Activated effector memory CD4-positive, alpha-beta T cell treated with Interleukin-2 at 50 U/mL for 16 hours (primary cell): ENCODE measurements at places on chromosomes 5 and 9.

GRCh38 chr9:114214181-114214580, 58.8 kb downstream of the COL27A1 start:
- DNase-seq = no peak

- DNase-seq = no peak
These were observed at the start of gene EPB41L4A for GRCh38 chr5:112419164-112419985. TSS of gene EPB41L4A (minus strand) at chr5:112419277. CDS start at chr5:112419039, 238 bp downstream.

GRCh38 chr9:129177443-129177790, 644 bp downstream of the IER5L start:
- DNase-seq = no peak

GRCh38 chr5:179295778-179296149, 49.5 kb downstream of the ADAMTS2 start:
- no peak for DNase-seq

DNA sequence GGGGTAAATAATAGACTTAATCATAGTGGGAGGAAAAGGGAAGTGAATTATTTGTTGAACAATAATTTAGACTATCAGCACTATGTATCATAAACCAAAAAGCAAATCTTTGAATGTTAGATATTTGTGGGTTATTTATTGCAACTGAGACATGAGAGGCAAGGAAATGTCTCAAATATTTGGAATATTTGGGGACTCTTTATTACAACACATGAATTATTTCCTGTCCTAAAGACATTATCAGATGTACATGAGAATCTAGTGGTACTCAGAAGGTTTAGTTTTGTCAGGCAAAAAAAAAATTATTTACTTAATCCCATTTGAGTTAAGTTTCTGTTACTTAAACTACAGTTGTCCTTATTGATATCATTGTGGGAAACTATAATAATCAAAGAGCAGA, 91.1 kb downstream of the TLR4 start:
- no peak for DNase-seq

- DNase-seq = no peak
These were observed 573.3 kb upstream of the RORB start for GRCh38 chr9:73923796-73924195.

- DNase-seq = no peak
These were observed 104.2 kb upstream of the HCN1 start for GRCh38 chr5:45800331-45800730.

DNA sequence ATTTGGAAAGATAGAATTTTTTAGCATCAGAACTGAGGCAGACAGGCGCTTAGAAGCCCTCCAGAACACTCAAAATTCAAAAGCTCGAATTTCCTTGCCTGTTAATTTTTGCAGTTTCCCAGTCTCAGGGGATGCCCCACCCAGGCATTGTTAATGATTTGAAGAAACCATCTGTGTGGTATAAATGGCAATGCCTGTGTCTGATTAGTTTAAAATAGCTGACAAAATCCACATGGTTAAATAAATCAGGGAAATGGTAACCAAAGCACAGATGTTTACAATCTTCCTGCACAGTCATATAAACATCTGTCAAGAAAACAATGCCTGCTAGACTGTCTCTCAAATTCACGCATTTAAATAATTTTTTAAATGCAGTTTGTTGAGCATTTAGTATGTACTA, 185.2 kb upstream of the RGMB start:
- no peak for DNase-seq

DNA sequence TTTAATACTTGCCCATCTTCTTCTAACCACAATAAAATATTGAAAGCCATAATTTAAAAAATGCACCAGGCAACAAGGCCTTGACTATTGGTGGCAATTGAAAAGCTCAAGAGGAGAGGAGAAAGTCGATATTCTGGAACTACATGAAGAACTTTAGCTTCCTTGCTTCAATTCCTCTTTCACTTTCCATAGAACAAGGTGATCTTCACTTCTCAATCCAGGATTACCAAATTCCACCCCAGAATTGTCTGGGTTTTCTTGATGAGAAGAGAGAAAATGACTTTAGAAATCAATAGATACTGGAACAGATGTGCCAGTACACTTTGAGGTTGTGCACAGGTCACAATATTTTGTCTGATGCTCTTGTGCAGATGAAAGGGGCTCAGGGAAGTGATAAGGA, 52.2 kb downstream of the PTCD2 start:
- DNase-seq = no peak

DNA sequence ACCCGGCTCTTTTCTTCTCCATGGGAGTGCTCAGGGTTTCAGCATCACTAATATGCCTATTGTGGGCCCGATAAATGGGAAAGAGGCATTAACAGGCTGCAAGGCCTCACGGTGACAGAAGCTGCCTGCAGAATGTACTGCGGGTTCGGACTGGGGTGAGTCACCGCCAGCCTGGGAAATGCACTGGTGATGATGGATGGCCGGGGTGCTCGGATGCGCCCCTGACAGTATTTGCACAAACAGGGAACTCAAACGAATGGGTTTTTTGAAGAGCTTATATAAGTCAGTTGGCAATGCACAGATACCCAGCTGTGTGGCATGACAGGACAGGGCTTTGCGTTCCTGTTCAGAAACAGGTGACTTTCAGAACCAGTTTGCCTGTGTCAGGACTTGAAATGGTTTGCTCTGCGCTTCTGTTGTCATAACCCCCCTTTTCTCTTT, 42.0 kb upstream of the PITX1 start:
- DNase-seq = no peak

DNA sequence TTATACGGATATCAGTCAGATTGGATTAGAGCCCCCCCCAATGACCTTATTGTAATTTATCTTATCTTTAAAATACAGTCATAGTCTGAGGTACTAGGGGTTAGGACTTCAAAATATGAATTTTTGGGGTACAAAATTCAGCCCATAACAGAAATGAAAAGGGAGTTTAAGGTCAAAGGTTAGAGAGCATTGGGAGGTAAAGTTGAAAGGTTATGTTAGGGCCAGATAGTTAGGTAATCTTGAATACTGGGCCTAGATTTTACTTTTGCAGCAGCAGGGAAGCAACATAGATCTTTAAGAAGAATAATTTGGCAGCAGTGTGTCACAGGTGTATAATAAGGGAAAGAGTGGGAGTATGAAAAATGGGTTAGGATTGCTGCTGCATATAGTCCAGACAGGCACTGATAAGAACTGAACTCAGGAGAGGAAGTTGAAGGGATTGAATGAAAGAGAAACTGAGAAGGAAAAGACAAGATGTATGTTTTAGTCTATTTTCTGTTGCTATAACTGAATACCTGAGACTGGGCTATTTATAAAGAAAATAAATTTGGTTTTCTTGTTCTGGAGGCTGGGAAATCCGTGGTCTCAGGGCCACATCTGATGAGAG, 10.7 kb upstream of the GCNT4 start:
- DNase-seq = no peak

DNA sequence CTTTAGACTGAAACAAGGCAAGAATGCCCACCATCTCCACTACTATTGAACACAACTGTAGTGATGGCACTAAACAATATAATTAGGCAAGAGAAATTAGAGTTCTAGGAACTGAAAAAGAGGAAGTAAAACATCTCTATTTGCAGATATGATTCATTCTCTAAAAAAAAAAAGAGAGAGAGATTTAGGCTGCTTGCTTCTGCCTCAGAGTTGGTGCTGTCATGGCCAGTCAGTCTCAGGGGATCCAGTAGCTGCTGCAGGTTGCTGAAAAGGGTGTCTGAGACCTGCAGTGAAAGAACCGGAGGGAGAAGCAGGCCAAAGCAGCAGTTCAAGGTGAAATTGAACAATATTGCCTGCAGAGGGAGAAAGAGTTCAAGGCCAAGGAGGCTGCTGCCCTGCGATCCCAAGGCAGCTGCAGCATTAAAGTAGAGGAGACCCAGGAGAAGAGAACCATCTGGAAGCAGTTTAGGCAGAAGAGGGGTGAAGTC, 72.5 kb downstream of the AP3B1 start:
- DNase-seq = no peak

- no peak for DNase-seq
These were observed 64.9 kb downstream of the KDM4C start for GRCh38 chr9:6822696-6823095.

- no peak for DNase-seq
These were observed 267.7 kb downstream of the ADAMTS6 start for GRCh38 chr5:65213921-65214525.

DNA sequence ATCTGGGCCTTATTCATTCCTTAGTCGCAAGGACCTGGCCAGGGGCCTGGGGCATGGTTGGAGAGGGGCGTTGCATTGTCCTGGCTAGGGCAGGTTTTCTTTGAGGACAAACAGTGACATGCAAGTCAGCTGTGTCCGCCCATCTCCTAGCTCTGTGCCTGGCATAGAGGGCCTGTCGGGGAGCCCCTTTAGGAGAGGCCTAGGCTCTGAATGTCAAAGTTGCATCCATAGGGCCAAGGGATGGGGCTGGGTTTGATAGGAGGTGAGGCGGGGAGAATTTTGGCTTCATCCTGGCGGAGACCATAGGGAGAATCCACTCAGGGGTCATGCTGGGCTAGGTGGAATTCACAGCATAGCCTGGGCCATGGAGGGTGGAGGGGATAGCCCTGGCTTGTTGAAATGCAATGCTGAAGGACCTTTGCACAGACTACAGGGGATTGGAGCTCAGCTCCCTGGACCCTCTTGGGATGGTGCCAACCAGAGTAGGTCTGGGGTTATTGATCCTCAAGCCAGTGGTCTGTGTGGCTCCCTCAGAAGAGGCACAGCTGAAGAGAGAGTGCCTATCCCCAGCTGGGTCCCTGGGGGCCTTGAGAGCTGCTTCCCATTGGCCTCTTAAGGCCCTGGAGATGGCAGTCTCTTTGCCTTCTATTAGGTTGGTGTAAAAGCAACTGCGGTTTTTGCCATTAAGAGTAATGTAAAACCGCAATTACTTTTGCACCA, 104.0 kb downstream of the RGS3 start:
- no peak for DNase-seq

- DNase-seq = peak; percentile 25
These were observed 76.4 kb downstream of the OSMR start for GRCh38 chr5:38922199-38922598.

- no peak for DNase-seq
These were observed 107.7 kb upstream of the CDKN2B start for GRCh38 chr9:22116758-22117157.
